ENCODE measurements at places on chromosomes 11 and 22.

DNA sequence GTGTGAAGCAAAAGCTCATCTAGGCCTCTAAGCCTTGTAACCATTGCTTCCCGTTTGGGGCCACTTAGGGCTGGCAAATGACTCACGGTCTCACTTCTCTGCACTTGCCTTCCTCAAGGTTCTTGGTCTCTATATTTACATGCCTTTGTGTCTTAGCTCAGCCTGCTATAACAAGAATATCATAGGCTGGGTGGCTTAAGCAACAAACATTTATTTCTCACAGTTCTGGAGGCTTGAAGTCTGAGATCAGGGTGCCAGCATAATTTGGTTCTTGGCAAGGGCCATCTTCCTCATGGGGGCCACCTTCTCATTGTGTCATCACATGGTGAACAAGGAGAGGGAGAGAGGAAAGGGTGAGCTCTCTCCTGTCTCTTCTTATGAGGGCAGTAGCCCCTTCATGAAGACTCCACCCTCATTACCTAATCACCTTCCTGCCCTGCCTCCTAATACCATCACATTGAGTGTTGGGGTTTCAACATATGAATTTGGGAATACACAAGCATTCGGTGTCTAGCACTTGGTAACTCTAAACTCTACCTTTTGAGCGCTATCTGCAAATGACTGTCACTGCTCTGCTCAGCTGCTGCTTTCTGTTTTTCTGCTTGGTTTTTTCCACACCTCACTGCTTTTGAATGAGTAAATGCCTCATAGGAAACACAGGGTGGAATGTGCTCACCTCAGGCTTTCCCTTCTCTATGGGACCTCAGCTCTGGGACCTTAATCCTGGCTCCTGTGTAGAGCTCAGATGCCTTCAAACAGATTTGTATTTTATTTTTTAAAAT, 16.2 kb upstream of the ME3 start:
- peak; percentile 84 for DNase-seq

GRCh38 chr11:68854273-68854958, 12.7 kb upstream of the CPT1A start:
- DNase-seq, result no peak

- DNase-seq, result no peak
Observed at GRCh38 chr11:76771446-76772099, 11.6 kb upstream of the TSKU start.

GRCh38 chr22:19352766-19353165, 61.2 kb upstream of the CLTCL1 start:
- DNase-seq, result no peak

DNA sequence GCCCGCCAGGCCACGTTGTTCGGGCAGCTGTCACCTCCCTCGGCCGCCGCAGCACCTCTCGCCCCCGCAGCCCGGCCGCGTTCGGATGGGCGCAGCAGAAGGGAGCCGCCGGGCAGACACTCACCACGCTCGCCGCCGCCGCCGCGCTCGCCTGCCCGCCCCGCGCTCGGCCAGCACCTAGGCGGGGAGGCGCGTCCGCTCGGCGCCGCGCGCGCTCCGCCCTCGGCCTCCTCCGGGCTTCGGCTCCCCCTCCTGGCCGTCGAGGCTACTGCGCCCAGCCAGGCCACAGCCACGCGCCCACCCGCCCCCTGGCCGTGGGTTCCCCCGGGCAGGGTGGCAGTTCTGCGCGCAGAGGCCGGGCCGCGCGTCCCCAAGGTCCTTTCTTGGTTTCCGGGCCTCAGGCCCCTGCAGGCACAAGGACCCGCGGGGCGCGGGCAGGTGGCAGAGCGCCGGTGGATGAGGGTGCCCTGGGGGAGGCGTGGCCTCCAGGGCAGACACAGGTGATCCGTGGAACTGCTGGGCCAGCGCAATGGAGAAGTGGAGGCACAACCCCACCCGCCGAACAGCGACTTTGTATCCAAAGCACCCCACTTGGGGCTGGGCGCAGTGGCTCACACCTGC, at the start of gene SLC25A22:
Gene SLC25A22 (minus strand): TSS at position 189 of the 621 bp plus-strand sequence. CDS start 3,275 bp downstream, outside the sequence.
- DNase-seq, result peak; percentile 69

GRCh38 chr22:46588279-46589140, 31.7 kb upstream of the GRAMD4 start:
- DNase-seq, result no peak

- DNase-seq, result no peak
Observed at GRCh38 chr11:36339888-36340287, 43.8 kb downstream of the PRR5L start.

- DNase-seq, result peak; percentile 42
Observed at GRCh38 chr11:9386901-9387300, 2.4 kb downstream of the IPO7 start.

DNA sequence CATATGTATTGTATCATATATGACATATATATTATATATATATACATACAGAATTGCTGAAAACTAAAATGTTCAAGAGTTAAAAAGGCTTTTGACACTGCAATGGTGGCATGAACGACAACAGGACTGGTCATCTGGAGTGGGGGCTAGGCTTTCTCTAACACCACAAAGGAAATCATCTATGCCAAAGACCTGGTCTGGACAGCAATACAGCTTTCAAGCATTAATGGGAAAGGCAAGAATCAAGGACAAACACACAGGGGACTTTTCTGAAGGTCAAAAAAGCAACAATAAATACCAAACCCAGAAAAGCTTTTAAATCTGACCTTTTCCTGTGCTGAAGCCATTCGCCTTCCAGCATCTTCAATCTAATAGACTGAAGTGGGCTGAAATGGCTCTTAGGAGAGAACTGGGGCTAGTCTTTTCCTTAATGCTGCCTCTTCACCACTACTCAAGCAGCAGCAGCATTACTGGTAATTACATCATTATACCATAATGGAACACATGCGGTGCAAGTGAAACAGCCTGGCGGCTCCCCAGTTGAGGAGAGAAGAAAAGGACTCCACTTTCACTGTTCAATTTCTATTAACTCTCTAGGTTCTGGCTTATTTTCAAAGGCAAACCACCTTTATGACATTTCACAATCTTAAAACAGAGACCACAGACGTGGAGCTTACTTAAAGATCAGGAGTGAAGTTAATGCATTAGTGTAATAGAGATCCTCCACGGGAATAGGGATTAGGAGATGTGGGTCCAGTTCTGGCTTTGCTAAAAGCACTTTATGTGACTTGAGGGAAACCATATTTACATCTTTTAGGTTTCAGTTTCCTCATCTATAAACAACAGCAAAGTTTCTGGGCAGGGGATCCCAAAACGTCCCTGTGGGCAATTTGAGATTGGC, 63.0 kb downstream of the GAB2 start:
- peak; percentile 15 for DNase-seq

- DNase-seq, result no peak
Observed at GRCh38 chr11:86513746-86514373, 139.2 kb downstream of the CCDC81 start.

- DNase-seq, result no peak
Observed at GRCh38 chr11:12897867-12898266, 111.2 kb upstream of the RASSF10 start.

DNA sequence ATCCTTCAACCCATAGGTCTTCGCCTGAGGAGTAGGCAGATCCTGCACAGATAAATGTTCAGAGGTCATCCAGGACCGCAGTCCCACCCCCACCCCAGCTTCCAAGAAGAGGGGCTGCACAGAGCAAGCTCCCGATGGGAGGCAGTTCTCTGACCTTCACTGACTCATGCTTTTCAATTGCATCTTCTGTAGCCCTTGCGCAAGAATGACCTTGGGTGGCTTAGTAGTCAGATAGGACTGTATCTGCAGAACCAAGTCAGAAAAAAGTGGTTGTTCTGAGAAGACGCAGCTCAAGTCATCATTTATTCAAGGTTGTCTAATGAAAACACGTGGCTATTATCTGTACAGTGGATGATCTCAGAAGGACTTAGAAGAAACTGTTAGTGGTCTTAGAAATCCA, 16.4 kb upstream of the GRAMD1B start:
- no peak for DNase-seq

DNA sequence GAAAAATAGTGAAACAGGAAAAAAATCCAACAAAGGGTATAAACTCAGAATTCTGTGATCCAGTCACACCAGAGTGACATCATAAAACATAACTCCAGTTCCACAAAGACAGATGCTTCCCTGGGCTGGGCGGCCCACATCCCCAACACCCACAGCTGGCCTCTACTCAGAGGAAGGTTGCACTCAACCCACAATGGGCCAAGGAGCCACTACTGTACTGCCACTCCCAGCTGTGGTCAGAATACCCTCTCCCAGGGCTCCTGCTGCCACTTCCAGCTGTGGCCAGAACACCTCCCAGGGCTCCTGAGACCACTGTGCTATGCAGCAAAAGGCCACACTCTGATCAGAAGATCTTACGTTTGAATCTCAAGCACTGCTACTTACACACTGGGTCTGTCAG, 18.3 kb downstream of the SMCO4 start:
- DNase-seq, result no peak

DNA sequence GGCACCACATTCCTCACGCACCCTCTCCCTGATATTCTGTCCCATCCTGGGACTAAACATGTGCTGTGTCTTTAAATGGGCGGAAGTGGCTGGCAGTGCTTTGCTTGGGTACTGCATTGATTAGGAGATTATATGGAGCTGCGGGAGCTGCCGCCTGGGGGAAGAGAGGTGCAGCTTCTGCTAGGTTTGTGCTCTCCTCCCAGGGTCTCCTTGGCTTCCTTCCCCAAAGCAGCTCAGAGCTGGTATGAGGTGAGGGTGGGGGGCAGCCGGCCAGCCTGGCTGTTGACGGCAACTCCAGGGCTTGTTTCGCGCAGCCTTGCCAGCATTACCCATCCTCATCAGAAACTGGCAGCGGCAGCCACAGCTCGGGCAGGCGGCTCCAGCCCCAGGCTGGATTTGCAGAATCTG, 95.4 kb downstream of the GRAMD1B start:
- no peak for DNase-seq

Data from Kasumi-1 (cell line).